ENCODE measurements at places on chromosomes 3 and 15. TPM values are rescaled to one million over a fixed set of nuclear protein-coding genes. Genes with fewer than 3 reads are reported as not detected.

- DNase-seq: no peak
Observed at GRCh38 chr3:57451150-57451846, 92.8 kb downstream of the DNAH12 start.

GRCh38 chr3:137084586-137084985 is 126.8 kb downstream of the IL20RB start:
- DNase-seq: no peak

- no peak for DNase-seq
Observed at GRCh38 chr3:20008646-20009045, 3.4 kb downstream of the PP2D1 start.

Gene GALNT15
- not detected for polyA plus RNA-seq

GRCh38 chr3:155387571-155387970 is 94.1 kb upstream of the STRIT1 start:
- no peak for DNase-seq

Gene THBS1
- 0.39 TPM for polyA plus RNA-seq

- no peak for DNase-seq
Observed at GRCh38 chr3:123092243-123092642, 25.4 kb downstream of the PDIA5 start.

GRCh38 chr3:1079662-1080061 is 13.2 kb upstream of the CNTN6 start:
- DNase-seq: no peak

Measured in GM12878 (cell line).